Activated naive CD4-positive, alpha-beta T cell treated with anti-CD3 and anti-CD28 coated beads for 36 hours (primary cell): ENCODE measurements at places on chromosomes 16 and 17.

DNA sequence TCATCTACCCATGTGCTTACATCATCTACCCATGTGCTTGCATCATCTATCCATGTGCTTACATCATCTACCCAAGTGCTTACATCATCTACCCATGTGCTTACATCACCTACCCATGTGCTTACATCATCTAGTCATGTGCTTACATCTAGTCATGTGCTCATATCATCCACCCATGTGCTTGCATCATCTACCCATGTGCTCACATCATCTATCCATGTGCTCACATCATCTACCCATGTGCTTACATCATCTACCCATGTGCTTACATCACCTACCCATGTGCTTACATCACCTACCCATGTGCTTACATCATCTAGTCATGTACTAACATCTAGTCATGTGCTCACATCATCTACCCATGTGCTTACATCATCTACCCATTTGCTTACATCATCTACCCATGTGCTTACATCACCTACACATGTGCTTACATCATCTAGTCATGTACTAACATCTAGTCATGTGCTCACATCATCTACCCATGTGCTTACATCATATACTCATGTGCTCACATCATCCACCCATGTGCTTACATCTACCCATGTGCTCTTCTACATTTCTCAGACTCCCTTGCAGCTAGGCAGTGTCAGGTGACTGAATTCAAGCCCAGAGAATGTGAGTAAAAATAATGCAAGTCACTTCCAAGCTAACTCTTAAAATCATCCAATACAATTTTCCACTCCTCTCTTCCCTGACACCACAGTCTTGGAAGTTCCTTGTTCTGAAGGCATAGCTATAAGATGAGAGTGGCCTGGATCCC is 196.8 kb downstream of the CBLN1 start:
- no peak for DNase-seq

DNA sequence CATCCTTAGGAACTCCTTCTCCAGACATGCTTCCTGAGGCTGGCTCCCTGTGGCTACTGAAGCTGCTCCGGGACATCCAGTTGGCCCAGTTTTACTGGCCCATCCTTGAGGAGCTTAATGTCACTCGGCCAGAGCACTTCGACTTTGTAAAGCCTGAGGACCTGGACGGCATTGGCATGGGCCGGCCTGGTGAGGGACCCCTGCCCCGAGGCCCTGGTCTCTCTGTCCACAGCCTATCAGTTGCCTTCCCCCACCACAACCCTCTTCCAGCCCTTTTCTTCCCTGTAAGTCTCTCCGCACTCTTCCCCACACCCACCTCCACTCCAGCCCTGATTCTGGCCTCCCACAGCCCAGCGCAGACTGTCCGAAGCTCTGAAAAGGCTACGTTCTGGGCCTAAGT is 2.0 kb downstream of the TNK1 start:
- no peak for DNase-seq

DNA sequence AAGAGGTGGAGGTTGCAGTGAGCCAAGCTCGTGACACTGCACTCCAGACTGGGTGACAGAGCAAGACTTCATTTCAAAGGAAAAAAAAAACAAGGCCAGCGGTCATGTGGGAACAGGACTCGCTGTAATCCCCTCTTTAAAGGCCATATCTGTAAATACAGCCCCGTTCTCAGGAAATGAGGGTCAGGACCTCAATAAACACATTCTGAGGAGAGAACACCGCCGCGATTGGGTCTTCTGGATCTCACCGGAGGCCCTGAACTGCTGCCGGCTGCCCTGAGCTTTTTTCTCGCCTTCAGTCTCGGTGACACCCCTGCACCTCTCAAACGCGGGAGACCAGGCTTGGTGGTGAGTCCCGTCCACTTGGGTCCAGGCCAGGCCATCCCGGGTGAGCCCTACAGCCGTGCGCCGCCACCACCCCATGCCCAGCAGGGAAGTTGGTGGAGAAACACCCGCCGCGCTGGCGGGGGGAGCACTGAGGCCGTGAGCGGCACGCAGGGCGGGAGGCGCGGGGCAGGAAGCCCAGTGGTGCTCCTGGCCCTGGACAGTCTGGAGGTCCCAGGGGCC is 28.4 kb downstream of the SLC25A10 start:
- DNase-seq: no peak

DNA sequence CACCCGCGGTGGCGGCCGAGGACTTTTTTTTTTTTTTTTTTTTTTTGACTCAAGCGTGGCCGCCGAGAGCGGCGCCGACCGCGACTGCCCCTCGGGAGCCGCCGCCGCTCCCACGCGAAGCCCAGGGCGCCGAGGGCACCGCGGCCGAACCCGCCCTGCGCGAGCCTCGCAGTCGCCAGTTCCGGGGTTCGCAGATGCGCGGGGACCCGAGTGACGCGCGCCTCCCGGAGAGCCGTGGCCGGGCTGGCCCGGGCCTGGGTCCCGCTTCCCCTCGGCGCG is 1.1 kb downstream of the METRNL start:
- DNase-seq: no peak

GRCh38 chr17:39081851-39082250 is 69.6 kb downstream of the PLXDC1 start:
- DNase-seq: no peak

DNA sequence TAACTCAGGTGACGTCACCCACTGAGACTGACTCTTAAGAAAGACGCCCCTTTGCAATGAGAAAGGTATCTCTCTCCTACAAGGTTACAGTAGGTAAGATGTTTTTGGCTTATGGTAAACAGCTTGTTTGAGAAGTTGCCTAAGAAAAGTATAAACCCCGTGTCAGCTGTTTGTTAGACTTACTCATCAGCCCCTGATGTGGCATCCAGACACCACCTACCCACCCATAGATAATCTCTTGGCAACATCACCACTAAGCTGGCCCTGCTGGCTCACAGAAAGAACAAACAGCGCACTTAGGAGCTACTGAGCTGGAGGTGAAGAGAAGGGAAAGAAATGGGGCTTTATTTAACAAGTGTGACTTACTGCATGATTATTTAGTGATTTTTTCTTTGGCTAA is 121.0 kb downstream of the PARN start:
- DNase-seq: no peak

DNA sequence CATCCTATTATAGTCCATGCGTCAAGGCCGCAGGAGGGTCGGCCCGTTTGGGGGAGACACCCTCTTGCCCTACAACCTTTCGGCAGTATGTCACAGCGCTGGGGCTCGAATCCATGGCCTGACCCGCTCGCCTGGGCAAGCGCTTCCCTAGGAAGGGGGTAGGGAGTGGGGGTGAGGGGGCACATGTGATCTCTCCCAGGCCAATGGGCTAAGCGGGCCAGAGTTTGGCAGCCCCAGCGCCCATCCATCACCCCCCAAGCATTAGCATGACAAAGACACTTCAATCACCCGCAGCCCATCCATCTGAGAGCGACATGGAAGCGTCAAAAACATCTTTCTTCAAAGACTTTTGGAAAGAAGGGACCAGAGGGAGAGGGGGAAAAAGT is at the start of gene HOXB1:
Gene HOXB1 (minus strand): TSS at position 125 of the 386 bp plus-strand sequence. CDS start 107 bp downstream, at position 18.
- DNase-seq: no peak

DNA sequence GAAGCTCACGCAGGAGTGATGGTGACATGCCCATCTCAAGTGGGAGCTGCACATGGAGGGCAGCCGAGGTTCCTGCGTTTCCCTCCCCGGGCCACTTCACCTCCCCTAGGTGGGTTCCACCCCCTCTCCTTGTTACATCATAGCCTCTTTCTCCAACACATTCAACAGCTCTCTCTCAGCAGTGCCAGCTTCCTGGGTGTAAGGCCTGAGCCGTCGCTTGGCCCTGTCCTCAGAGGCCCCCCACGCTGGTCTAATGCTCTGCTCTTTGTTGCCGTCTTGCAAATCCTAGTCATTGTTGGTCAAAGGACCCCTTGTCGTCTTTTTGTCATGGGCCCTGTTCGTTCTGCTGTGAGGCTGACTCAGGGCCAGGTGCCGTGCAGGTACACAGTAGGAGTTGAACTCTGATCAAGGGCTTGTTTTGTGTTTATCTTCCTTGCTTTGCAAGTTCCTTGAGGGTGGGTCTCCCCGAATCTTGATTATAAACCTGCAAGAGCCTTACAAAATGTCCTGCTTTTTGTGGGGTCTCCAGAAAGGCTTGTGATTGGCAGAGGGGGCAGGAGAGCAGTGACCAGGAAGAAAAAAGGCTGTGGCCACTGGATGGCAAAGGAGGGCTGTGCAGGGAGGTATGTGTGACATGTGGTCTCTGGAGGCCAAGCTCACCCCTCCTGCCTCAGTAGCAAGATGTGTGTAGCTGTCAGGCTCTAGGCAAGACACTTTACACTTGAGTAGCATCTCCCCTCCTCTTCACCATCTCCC is 136.6 kb downstream of the CCDC182 start:
- no peak for DNase-seq

- no peak for DNase-seq
Observed at GRCh38 chr17:8825802-8826201, 26.6 kb upstream of the MFSD6L start.

DNA sequence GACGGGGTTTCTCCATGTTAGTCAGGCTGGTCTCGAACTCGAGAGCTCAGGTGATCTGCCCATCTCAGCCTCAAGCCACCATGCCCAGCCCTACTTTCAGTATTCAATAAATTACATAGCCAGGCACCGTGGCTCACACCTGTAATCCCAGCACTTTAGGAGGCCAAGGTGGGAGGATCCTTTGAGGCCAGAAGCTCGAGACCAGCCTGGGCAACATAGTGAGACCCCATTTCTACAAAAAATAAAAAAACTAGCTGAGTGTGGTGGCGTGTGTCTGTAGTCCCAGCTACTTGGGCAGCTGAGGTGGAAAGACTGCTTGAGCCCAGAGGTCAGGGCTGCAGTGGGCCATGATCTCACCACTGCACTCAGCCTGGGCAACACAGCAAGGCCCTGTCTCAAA is 8.2 kb downstream of the MIEN1 start:
- no peak for DNase-seq

GRCh38 chr16:4372001-4372577 is 441 bp downstream of the VASN start:
- peak; percentile 22 for DNase-seq

DNA sequence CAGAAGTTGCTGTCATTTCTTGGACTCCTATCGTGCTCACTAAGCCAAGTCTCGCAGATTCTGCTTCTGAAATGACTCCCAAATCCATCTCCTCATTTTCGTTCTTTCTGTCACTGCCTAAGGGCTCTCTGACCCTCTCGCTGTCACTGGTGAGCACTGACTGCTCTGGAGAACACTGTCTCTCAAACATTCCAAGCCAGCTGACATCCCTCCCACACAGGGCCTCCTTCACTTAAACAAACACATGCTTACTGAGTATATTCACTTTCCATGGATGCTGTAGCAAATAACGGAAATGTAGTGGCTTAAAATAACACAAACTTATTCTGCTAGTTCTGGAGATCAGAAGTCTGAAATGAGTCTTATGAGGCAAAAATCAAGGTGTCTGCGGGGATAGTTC is 18.8 kb downstream of the CACNG1 start:
- DNase-seq: no peak

GRCh38 chr17:65277576-65277975 is 140.4 kb downstream of the RGS9 start:
- no peak for DNase-seq

DNA sequence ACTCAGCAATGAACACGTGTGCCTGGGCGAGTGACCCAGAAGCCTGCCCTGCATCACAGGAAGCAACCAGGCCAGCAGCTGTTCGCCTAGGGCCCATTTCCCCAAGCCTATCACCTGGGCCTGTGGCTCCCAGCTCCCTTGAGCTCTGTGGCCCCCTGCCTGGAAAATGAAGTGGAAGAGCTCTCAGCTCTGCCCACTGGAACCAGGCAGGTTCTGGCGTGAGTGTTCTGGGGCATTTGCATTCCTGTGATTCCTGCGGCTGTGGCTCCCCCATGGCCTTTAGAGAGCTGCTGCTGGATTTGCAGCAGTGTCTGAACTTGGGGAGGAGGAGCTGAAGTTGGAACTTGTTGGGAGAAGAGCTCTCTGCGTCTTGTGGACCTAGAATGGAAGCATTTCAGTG is 22.8 kb downstream of the PGS1 start:
- no peak for DNase-seq

GRCh38 chr17:58969612-58970011 is 137.1 kb downstream of the TRIM37 start:
- no peak for DNase-seq

- peak; percentile 81 for DNase-seq
Observed at GRCh38 chr16:3187798-3188674, at the start of gene OR1F1. OR1F1 (plus strand) TSS chr16:3188204.

- DNase-seq: peak; percentile 38
Observed at GRCh38 chr16:3023415-3023668, 400 bp downstream of the HCFC1R1 start.

DNA sequence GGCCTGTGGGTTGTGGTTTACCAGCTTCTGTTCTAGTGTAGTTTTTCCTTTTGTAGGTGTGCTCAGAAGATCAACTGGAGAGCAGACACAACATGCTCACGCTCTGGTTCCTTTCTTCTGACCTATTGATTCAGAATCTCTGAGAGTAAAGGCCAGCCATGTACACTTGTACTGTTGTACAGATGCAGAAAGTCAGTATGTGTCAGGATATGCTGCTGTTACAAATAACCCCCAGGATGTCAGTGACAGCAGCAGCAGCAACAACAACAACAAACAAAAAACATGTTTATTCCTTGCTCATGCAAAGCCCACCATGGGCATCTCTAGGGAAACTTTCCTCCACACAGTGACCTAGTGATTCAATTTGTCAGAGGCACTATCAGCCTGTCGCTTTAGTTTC is 154.8 kb upstream of the RBFOX1 start:
- no peak for DNase-seq

GRCh38 chr17:58333736-58334207 is 5.2 kb upstream of the TSPOAP1 start:
- peak; percentile 42 for DNase-seq

GRCh38 chr17:78127239-78127887 is 1.2 kb downstream of the TMC6 start:
- DNase-seq: peak; percentile 82

DNA sequence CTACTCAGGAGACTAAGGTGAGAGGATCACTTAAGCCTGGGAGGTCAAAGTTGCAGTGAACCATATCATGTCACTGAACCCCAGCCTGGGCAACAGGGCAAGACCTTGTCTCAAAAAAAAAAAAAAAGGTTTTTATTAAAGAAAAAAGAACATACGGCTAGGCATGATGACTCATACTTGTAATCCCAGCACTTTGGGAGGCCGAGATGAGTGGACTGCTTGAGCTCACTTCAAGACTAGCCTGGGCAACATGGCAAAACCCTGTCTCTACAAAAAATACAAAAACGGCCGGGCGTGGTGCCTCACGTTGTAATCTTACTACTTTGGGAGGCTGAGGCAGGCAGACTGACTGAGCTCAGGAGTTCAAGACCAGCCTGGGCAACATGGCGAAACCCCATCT is 38.4 kb downstream of the RANBP10 start:
- no peak for DNase-seq
